Activated CD4-positive, alpha-beta T cell treated with anti-CD3 and anti-CD28 coated beads, Interleukin-2, amount 10 ng/mL, durations not matched to agents 24 days and 14 days (primary cell): ENCODE measurements at places on chromosomes 5 and 9.

GRCh38 chr5:53956196-53956595 is 354.2 kb downstream of the ARL15 start:
- no peak for DNase-seq

GRCh38 chr5:145937432-145938250 is 1.3 kb downstream of the SH3RF2 start:
- DNase-seq, result peak; percentile 58

DNA sequence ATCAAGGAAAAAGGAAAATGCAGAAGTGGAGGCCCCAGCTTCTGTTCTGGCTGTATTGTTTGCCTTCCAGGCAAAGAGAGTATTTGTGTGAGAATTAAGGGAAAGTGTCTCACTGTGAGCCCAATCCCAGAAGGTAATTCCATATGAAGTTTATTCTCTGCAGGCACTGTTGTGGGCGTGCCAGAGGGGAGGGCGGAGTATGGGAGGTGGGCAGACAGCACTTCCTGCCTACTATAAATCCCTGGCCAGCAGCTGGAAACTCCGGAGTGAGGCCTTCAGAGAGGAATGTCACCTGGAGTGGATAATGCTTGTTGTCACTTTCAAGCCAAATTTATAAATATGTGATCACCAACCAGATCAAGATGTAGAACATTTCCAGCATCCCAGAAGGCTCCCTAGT is 209.5 kb downstream of the ARHGAP26 start:
- DNase-seq, result no peak

DNA sequence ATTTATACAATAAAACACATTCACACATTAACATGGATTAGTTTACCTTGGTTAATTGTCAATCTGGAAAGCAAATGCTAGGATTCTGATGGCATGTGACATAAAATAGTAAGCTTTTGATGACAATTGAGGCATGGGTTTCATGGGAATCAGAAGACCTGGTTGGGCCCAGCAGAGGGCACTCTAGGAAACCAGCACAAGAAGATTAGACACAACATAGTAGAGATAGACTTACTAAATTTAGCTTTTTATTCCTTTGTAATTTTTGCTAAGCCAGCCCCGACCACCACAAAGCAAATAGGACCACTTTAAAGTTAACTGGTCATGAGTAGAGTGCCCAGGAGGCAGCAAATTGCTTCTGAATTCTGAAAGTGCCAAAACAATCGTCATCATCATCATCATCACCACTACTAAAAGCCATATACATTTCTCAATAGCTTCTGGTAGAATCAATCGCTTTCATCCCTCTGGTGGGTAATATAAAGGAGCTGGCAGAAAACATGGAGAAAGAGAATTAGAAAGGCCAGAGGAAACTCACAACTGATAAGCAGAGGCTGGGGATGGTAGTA is 163.2 kb downstream of the ARRDC3 start:
- DNase-seq, result peak; percentile 69

- DNase-seq, result no peak
Measured at GRCh38 chr5:75662061-75662460, 50.8 kb downstream of the ANKDD1B start.

- no peak for DNase-seq
Measured at GRCh38 chr5:157387683-157388093, 72.3 kb upstream of the NIPAL4 start.

DNA sequence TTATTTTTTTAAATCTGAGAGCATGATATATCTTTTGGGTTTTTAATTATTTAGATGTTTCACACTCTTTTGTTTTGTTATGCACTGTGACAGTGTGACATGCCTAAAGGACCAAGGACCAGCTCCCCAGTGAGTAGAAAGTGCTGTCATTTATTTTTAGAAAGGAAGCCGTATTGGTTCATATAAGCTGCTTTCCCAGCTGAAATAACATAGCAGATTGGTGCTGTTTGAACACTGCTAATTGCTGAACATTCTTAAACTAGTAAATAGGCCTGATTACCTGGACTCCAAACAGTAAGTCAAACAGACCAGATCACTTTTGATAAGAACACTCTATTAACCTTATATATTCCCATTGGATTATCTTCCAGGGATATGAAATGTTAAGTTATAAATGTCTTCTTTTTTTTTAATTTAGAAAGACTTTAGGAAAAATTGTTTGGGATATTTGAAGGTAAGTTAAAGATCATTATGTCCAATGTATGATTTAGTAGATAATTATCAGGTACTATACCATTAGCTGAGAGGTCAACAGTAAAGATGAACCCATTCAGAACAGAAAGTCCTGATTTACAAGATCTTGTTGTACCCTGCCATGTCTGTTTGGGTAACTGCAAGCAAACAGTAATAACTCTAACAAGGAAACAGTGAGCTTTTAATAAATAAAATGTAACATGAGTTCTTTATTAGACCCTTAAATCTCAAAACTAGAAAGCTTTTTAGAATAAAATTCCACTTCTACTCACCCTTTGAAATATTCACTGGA is 27.8 kb upstream of the ELL2 start:
- no peak for DNase-seq

GRCh38 chr5:96226941-96227552 is 206.0 kb downstream of the PCSK1 start:
- no peak for DNase-seq

DNA sequence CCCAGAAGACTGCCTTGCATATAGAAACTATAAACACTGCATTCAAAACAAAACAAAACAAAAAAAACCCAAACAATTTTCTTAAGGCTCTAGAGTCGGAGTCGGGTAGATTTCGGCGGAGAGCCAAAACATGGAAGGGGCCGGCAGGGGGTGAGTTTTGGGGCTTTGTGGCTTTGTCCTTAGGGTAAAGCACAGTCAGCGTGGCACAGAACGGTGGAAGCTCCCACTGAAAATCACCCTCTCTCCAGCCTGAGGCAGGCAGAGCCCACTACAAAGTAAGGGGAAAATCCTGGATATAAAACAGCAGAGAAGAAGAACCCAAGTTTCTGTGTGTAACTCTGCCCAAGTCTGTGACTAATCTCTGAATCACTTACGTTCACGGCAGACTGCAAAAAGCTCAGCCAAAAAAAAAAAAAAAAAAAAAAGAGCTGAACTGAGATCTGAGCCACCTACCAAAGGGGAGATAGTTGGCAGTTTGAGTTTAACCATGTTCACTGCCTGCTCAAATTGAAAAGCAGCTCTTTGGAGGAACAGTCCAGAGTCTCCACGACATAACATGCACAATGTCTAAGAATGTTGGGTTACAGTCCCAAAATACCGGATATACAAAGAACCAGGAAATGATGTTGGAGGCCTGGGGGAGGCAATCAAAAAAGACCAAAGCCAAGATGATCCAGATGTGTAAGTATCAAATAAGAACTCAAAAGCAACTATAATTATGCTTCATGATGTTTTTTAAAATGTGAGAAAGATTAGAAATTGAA is 26.6 kb upstream of the OR2K2 start:
- no peak for DNase-seq

GRCh38 chr5:91468651-91469422 is 85.7 kb upstream of the ARRDC3 start:
- no peak for DNase-seq

GRCh38 chr9:63859475-63860215 is 1425.4 kb downstream of the FOXD4L5 start:
- peak; percentile 60 for DNase-seq

GRCh38 chr5:98844865-98845264 is 71.4 kb downstream of the RGMB start:
- no peak for DNase-seq

DNA sequence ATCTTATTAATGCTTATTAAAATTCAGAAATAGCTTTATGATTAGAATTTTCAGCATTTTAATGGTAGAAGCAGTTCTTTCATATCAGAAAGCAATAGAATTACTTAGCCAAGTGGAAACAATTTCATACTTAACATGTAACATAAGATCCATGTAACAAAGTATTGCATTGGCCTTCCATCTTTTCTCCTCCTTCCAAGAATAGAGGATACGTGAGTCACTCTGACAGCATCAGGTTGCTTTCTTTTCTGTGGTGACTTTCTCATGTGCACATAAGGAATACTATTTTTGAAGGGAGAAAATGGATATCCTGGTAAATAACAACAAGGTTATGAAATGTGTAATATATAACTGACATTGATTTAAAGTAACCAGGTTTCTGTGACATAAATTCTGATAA is 272.2 kb downstream of the ANXA1 start:
- DNase-seq, result no peak

DNA sequence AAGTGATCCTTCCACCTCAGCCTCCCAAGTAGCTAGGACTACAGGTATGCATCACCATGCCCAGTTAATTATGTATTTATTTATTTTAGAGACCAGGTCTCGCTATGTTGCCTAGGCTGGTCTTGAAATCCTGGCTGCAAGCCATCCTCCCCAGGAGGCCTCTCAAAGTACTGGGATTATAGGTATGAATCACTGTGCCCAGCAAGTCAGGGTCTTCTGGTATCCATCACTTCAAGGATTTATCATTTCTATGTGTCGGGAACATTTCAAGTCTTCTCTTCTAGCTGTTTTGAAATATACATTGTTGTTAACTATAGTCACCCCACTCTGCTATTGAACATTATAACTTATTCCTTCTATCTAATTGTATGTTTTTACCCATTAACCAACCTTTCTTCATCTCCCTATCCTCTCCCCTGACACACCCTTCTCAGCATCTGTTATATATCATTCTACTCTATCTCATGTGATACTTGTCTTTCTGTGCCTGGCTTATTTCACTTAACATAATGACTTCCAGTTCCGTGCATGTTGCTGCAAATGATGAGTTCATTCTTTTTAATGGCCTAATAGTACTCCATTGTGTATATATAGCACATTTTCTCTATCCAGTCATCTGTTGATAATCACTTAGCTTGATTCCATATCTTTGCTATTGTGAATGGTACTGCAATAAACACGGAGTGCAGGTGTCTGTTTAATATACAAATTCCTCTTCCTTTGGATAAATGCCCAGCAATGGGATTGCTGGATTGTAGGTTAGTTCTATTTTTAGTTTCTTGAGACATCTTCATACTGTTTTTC is 26.4 kb downstream of the UTP15 start:
- no peak for DNase-seq

GRCh38 chr5:131607903-131608540 is 27.0 kb downstream of the RAPGEF6 start:
- no peak for DNase-seq

DNA sequence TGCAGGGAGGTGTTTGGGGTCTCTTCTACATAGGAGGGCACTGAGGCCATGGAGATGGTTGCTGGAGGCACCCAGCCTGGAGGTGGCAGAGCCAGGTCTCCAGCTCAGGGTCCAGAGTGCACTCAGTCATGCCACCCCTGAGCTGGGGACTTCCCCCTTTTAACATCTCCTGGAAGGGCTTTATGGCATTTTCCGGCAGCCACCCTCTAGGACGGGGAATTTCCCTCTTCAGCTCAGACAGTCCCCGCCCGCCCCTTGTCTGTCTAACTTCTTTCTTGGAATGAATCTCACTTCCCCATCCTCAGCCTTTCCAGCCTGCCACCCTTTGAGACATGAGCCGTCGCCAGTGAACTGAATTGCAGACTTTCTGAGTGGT is 49.9 kb downstream of the COL15A1 start:
- peak; percentile 70 for DNase-seq

DNA sequence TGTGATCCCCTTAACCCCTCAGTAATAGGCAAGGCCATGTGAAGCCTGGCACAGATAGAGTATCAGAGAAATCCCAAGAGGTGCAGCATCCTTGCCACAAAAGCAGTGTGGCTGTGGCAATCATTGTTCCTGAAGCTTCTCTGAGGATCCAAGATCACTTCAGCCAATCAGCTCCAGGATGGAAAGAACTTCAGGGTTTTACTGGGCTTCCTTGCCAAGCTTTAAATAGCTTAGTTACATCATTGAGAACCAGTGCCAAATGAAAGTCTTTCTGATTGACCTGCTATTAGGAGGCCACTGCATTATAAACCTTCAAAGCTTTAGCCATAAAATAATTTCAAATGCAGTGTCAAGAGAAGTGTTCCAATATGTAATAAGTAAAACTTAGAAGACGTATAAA is 430.6 kb downstream of the PIK3R1 start:
- DNase-seq, result no peak

GRCh38 chr5:52703321-52703720 is 84.4 kb upstream of the ITGA1 start:
- no peak for DNase-seq

DNA sequence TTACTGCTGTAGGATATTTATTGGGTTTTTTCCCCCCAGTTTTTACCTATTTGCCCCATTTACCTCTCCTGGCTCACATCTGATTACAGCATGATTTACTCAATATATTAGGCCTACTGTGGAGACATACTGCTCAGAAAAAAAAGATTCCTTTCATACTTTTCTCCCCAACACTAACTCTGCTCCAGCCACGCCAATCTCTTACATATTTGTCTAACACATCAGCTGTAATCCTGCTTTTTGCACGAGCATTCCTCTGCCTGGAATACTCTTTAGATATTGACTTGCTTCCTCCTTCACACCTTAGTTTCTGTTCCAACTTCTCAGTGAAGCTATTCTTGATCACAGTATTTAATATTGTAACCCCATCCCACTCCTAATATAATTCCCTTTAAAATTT is 158.1 kb upstream of the VCAN start:
- no peak for DNase-seq

DNA sequence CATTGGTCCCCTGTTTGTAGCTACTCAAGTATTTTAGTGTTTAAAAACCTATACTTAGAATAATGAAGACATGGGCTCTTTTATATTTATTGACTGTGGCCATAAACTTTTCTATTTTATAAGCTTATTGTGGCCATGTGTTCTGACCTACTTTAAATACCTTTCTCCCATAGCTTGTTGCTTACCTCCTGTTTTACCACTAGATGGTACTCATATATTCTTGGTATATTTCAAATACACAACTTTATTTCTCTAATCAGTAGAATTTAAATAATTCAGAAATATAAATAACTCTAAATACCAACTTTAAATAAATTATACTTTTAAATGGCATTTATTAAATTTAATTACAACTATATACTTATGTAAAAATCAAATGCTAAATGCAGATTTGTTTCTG is 498.0 kb downstream of the PRDM9 start:
- no peak for DNase-seq

DNA sequence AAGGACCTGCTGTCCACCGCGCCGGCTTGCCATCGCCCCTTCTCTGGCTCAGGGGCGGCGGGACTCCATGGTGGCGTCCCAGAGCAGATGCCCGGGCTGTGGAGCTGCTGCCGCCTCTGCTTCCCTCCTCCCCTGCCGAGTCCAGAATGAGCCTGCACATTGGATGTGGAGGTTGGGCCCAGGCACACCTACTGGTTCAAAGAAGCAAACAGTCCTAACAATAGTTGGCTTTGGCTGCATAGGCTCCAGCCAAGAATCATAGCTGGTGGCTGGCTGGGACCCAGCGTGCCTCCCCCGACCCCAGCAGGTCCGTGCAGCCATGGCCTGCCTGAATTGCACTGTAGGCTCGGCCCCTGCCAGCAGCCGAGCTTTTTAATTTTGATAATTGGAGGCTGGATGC is 25.8 kb downstream of the ADAMTSL2 start:
- no peak for DNase-seq
